ENCODE measurements at places on chromosomes 2 and 18.

GRCh38 chr2:70962885-70963878 is 15.2 kb upstream of the ANKRD53 start:
- DNase-seq: no peak

GRCh38 chr2:236946871-236947270 is 138.8 kb upstream of the COPS8 start:
- DNase-seq: no peak

DNA sequence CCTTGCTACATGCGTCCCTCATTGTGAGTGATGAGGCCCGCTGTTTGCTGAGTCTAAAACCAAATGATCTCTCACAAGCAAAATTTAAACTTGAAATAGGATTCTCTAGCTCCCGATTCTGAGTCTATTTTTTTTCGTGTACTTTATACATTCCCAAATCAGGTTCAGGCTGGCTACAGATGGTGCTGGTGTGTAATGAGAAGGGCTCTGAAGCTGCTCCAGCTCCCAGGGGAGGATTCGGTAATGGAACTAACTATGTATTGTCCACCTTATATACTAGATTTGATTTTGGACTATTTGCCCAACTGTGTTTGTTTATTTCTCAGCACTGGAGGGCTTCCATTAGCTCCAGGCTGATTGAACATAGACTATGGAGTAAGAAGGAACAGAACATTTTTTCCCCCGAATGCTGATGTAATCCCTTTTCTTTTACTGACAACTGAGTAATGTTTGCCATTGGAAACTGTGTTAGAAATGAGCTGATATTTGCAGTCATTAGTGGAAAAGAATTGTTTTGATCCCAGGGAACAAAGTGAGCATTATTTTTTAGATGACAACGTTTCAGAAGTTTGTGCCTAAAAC is 274.0 kb upstream of the FIGN start:
- DNase-seq: no peak

- DNase-seq: no peak
Observed at GRCh38 chr18:31302991-31303390, 15.0 kb upstream of the DSG1 start.

Data from cerebellum (tissue), 4 donors.